Stimulated activated CD4-positive, alpha-beta T cell treated with anti-CD3 and anti-CD28 coated beads, Interleukin-4, amount 100 ng/mL, for 4 hours (primary cell): ENCODE measurements at places on chromosomes 3 and 15.

- DNase-seq, result no peak
Measured at GRCh38 chr15:63112871-63113270, 8.8 kb upstream of the LACTB start.

GRCh38 chr3:37964716-37965115, 25.9 kb upstream of the VILL start:
- DNase-seq, result no peak

- DNase-seq, result no peak
Measured at GRCh38 chr3:52570076-52570475, 33.7 kb downstream of the UQCC5 start.

DNA sequence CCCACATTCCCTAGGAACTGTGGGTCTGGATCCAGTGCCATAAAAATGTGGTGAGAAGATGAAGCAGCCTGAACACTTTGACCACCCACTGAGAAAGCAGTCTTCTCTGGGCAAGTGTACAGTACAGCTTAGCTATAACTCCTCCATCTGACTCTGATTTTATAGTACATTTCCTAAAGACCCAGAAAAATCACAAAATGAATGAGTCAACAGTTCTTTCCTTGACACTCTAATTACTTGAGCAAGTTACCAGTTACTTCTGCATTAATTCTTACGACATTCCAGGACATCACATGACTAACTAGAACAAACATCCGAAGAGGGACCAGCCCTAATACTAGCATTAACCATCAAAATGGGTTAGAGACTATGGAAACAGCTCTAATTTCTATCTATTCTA, 148.1 kb upstream of the PEX5L start:
- no peak for DNase-seq

DNA sequence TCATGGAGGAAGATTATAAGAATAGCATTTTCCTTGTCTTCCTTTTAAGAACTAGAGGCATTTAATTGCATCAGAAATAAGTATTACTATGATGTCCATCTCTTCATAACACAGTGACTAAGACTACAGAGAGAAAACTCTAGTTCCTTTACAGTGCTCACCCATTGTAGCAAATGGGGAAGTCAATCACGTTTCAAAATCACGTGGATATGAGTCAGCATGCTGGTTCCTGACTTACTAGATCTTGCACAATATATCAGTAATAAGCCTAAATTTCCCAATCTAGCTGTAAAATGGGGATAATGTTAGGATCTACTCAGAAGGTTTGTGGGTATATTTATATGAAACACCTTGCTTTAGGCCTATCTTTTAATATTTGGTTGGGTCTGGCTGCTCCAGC, 254.8 kb upstream of the EOMES start:
- DNase-seq, result no peak

GRCh38 chr3:97692831-97693230, 71.7 kb upstream of the ARL6 start:
- no peak for DNase-seq

- DNase-seq, result no peak
Measured at GRCh38 chr15:88571852-88572259, 25.4 kb upstream of the DET1 start.

- DNase-seq, result no peak
Measured at GRCh38 chr3:55897573-55898224, 410.6 kb upstream of the WNT5A start.

- DNase-seq, result no peak
Measured at GRCh38 chr3:149879872-149880271, 66.9 kb downstream of the RNF13 start.

GRCh38 chr3:45537970-45538640, 56.4 kb upstream of the LIMD1 start:
- no peak for DNase-seq

DNA sequence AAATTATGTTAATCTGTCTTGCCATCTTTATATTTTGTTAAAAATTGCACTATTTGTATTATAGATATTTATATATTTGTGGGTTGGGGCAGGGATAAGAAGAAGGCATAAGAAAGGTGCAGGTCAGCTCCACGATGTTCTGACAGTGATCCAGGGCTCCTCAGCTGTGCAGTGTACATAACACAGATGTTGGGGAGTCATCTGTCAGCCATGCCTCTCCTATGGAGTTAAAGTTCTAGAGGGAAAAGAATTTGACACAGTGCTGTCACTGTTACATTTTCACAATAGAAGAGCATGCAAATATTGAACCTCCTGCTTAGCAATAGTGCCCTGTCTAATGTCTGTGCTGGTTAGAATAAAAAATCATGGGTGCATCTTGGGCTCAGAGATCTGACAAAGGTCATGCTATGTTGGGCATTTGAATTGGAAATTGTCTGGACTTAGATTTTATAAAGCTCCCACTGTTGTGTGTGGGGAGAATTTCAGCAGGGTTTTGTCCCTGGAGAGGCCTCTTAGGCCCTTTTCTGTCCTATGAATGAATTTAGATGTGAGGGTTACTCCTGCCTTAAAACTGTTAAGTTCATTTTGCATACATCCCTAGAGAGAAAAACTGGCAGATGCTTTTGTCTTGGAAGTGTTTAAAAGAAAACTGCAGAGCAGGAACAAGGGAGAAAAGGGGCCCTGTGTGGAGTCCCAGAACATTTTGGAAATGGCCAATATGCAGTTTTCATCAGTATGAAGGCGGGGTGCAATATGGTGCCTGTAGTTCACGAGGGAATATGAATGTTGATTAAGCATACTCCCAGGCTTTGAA, 20.4 kb downstream of the CDIN1 start:
- DNase-seq, result no peak

- no peak for DNase-seq
Measured at GRCh38 chr15:78625606-78626280, 4.9 kb upstream of the CHRNA3 start.

- DNase-seq, result no peak
Measured at GRCh38 chr3:134449277-134449676, 36.5 kb downstream of the ANAPC13 start.
